ENCODE measurements at places on chromosomes 12 and 14.

GRCh38 chr14:87152693-87153092 is 840.3 kb downstream of the GALC start:
- no peak for DNase-seq

DNA sequence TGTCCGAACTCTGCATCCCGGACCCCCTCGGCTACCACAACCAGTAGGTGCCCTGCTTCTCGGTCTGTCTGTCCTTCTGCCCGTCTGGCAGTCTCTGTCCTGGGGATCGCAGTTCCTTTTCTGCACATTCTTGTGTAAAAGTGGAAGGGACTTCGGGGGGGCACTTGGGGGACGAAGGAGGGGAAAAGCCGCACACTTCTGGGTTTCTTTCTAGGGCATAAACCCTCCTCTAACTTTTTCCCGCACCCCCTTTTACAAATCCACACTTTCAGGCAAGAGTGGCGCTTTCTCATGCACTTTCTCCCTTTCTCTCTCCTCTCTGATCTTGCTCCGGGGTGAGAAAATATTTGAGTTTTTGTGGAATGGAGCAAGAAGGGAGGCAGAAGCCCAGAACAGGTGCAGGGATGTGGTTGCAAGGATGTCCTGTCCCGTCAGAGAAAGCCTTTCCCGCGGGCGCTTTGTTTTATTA is 506 bp downstream of the ESRRB start:
- DNase-seq, result no peak

GRCh38 chr12:46207644-46208043 is 61.2 kb downstream of the SLC38A1 start:
- DNase-seq, result no peak

DNA sequence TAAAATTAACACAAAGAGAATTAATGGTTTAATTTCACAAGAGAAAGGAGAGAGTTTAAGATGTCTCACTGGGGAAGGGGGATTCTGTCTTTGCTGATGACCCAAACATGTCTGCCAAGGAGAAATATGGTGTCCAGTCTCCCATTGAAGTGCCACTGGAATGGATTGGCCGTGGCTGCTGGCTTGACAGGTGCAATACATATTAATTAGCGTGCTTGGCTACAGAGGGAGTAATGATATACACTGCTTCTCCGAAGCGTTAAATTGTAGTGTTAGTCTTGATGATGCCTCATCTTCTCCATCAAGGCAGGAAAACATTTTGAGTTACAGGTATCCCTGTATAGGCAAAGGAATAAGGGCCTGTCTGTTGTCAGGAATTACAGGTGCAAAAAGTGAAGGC is 393.4 kb upstream of the TMPO start:
- no peak for DNase-seq
